ENCODE measurements at places on chromosomes 5 and 9. TPM values are rescaled to one million over a fixed set of nuclear protein-coding genes. Genes with fewer than 3 reads are reported as not detected.

The BAAT gene
- total RNA-seq: not detected

The FIBCD1 gene
- total RNA-seq: not detected

The UHRF2 gene
- total RNA-seq: 50.1 TPM

The TTC33 gene
- total RNA-seq: 23.9 TPM

The SLC23A1 gene
- 0.65 TPM for total RNA-seq

The LCN9 gene
- not detected for total RNA-seq

The SELENOP gene
- not detected for total RNA-seq

The ANKRD34B gene
- total RNA-seq: not detected

The GPR150 gene
- 0.38 TPM for total RNA-seq

The TMEM252 gene
- not detected for total RNA-seq

The OLFM1 gene
- total RNA-seq: not detected

The GPR151 gene
- total RNA-seq: not detected

The GABRA1 gene
- not detected for total RNA-seq

The TXNDC8 gene
- total RNA-seq: not detected

The PCAT7 gene
- total RNA-seq: not detected

The FAM200C gene
- total RNA-seq: 1.2 TPM

The TEX48 gene
- not detected for total RNA-seq

The RUSC2 gene
- total RNA-seq: 1.2 TPM

The SGCD gene
- total RNA-seq: 0.08 TPM

The SLF1 gene
- total RNA-seq: 14.6 TPM

The UBLCP1 gene
- 41.7 TPM for total RNA-seq

The ACSL6 gene
- 20.9 TPM for total RNA-seq

The PCDHB9 gene
- not detected for total RNA-seq

The SLC6A7 gene
- total RNA-seq: not detected

The MSMP gene
- total RNA-seq: not detected

The FOXD4L6 gene
- not detected for total RNA-seq

The FAM114A2 gene
- total RNA-seq: 28.8 TPM

The TNPO1 gene
- 135 TPM for total RNA-seq

All from activated CD8-positive, alpha-beta memory T cell treated with anti-CD3 and anti-CD28 coated beads for 36 hours (primary cell).